Activated T-cell treated with anti-CD3 and anti-CD28 coated beads, Interleukin-2, amount 50 U/mL, for 48 hours (primary cell): ENCODE measurements at places on chromosomes 16 and 17.

DNA sequence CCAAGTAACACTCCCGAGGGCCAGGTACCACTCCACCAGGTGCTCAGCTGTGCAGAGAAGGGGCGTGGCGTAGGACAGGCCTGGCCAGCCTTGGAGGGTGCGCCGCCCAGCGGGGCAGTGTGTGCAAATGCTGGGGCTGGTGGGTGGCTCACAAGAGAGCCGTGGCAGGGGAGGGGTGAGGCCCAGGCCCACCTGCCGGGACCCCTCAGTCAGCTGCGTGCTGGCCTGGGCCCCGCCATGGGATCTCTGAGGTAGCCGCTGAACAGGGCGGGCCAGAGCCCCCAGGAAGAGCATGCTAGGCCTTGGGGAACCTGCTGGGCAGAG is 8.8 kb downstream of the TPSG1 start:
- DNase-seq: no peak

GRCh38 chr16:62642677-62643076 is 606.4 kb upstream of the CDH8 start:
- no peak for DNase-seq

GRCh38 chr16:54076006-54076504 is 210.5 kb downstream of the IRX3 start:
- no peak for DNase-seq

- no peak for DNase-seq
These were observed 123.9 kb upstream of the CIBAR2 start for GRCh38 chr16:85235991-85236817.

DNA sequence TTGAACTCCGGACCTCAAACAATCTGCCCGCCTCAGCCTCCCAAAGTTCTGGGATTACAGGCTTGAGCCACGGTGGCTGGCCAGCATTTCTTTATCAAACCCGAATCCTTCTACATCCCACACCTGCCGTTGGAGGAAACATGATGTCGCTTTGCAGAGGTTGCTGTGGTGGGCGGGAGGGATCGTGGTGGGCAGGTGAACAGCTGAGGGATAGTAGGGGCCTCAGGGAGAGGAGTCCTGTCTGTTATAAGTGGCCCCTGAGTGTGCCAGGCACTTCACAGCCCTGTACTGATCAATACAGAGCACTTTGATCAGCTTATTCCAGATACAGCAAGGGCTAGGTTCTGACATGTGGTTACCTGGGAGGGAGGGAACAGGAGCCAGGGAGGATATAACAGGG is 76.5 kb downstream of the CYLD start:
- no peak for DNase-seq

GRCh38 chr16:3945751-3946603 is 65.5 kb upstream of the CREBBP start:
- DNase-seq: no peak
